ENCODE measurements at places on chromosomes 6 and 20.

DNA sequence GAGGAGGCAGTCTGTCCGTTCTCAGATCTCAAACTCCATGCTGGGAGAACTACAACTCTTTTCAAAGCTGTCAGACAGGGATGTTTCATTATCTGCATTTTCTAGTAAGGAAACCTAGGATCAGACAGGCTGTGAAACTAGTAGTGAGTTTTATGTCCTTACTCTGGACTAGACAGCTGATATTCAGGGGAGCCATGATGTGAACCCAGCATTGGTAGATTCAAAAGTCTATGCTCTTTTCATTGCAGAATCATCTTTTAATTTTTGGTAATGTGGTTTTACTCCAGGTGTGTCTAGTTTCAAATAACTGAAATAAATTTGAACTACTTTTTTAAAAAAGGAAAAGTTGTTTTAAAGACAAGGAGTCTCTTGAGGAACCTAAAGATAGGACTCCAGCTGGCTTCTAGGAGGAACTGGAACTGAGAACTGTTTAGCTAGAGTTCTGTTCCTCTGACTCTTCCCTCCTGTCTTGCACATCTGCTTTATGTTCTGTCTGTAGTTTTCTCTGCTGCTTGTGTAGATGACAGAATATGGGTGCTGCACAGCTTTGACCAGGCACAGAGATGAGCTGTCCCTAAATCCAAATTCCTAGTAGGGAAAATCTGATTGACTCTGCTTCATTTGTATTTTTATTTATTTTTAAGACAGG lies 27.8 kb upstream of the RNF144B start:
- DNase-seq: no peak

DNA sequence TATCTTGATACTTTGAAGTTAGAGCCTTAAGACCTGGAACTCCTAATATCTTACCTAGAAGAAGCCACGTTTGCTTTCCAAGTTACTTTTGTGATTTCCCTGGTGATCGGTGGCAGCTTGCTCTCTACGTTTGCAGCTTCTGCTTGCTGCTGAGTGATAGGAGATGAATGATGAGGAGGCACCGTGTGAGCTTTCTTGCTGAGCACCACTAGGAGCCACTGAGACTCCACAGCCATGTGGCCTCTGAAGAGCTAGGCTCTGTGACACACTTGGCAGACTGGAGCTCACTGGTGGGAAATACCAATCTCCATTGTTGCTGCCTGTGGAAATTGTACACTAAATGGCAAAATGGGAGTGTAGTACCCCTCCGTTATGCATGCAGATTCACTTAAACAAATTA lies 161.8 kb downstream of the IBTK start:
- DNase-seq: no peak

DNA sequence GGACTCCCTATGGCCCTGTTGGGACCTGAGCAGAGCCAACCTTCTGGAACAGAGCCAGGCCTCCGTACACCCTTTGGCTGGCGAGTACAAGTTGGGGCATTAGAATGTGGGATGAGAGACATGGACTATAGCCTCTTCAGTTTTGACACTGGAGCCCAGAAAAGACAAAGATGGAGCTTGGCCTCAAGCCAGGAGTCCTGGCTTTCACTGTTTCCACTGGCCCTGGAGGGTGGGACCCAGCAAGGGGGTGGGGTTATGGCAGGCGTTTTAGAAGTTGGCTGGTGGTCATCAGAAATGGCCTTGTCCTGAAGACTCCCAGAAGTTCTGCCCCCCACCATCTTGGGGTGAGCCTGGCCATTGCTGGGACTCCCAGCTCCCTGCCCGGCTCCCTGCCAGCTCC lies 21.8 kb downstream of the ITPR3 start:
- DNase-seq: no peak

GRCh38 chr6:20447581-20448132 lies 46.0 kb downstream of the E2F3 start:
- no peak for DNase-seq

DNA sequence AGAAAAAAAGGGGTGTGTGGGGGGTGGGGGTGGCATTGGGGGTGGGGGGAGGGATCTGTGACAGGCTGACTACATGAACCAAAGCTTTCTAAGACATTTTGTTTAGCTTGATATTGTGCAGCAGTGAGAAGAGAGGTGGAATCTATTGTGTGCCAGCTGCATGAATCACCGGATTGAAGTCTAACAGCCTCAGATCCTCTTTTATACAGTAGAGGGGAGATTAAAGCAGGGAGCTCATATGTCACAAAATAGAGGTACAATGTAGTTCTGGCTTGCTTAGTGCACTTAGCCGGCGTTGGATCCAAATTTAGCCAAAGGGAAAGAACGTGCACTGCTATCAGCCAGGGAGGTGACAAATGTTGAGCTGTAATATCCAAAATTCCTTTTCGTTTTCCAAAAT lies 404.2 kb upstream of the CITED2 start:
- DNase-seq: no peak

- no peak for DNase-seq
These were observed 86.5 kb upstream of the E2F3 start for GRCh38 chr6:20314866-20315845.
